PC-9 (cell line): ENCODE measurements at places on chromosomes 4 and X.

DNA sequence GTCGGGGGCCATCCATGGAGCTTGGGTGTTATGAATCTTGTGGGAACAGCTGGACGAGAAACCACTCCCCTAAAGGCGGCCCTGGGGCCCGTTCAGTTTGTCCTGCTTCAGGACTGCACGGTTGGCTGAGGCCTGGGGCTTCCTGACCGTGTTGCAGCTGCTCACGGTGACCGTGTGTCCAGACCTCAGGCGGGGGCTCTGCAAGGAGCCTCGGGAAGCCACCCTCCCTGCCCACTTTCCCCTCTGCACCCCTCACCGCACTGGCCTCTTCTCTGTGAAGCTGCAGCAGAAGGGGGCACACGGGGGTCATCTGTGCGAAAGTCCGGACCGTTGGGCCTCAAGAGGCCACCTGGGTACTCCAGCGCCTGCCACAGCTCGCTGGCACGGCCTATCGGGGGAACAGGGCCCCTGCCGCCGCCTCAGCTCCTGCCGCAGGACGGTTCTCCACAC, 29.4 kb downstream of the UVSSA start:
- DNase-seq, result no peak

- no peak for DNase-seq
Observed at GRCh38 chr4:43244688-43245382, 352.3 kb downstream of the GRXCR1 start.

GRCh38 chr4:2696423-2696822, 59.7 kb downstream of the TNIP2 start:
- no peak for DNase-seq

DNA sequence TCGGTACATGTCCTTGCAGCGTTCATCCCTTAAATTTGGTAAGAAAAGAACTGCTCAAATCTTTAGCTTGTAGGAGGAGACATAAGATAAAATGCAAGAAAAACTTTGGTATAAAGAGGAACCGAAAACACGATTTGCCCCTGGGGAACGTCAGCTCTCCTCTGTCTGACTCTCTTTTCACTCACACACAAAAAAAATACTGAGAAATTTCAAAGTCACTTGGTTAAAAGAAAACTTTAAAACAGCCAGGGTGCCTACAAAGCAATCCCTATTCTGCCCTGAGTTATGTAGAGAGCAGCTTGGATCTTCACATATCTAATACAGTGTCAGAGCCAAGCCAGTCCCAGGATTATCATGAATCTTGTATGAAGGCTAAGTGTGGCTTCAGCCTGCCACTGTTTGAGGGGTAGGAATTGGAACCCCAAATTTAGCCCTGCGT, 248.5 kb upstream of the CXXC4 start:
- no peak for DNase-seq

- DNase-seq, result no peak
Observed at GRCh38 chrX:111507933-111508332, 3.5 kb upstream of the SERTM2 start.

DNA sequence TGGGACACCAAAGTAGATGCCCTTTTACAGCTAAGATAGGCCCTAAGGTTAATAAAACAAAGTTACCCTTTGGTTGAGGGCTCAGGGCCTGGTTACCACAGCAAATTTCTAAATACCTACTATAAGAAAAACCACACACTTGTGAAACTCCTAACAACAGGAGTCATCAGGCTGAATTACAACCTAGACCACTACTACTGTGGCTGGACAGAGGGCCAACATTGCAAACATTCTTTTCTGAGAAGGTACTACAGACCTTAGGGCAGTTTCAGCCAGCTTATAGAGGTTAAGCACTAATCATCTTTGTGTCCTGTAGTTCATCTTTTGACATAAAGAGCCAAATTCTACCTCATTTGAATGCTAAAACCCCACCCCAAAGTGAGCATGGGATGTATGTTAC, 504.0 kb downstream of the RAPGEF2 start:
- DNase-seq, result no peak

DNA sequence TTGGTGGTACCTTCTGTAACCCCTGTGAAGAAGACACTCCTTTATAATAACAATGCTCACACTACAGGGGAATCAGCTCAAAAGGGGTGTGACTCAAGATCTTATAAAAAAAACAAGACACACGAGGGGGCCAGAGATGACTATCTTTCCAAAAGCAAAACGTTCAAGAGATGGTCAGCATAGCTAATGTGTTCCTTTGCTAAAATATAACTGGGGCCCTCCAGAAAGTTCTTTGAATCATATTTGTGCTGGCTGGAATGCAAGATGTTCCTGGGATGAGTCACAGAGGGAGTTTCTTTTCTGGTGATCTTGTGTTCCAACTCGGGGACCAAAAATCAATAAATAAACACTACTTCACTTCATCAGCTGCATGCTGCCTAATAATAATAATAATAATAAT, 46.5 kb downstream of the RAI2 start:
- DNase-seq, result no peak

- no peak for DNase-seq
Observed at GRCh38 chr4:40842318-40842717, 92.6 kb downstream of the NSUN7 start.

- no peak for DNase-seq
Observed at GRCh38 chr4:80610845-80611677, 275.5 kb downstream of the CFAP299 start.

- DNase-seq, result no peak
Observed at GRCh38 chr4:165129924-165130323, 17.3 kb upstream of the TMEM192 start.

DNA sequence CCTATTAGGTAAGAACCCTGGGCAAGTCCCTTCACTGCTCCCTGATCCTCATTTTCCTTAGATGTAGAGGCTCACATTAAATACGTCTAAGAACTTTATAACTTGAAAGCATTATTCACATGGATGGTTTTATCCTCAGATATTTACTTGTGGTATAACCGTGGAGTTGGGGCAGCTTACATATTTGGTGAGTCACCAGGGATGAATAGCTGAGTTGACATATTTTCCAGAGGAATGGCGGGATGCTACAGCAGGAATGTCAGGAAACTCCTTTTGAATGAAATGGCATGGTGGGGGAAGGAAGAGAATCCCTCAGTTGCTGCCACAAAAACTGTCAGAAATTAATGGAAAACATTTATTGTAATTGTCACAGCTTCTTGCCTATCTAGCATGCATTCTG, 165.3 kb upstream of the RPS6KA3 start:
- no peak for DNase-seq

DNA sequence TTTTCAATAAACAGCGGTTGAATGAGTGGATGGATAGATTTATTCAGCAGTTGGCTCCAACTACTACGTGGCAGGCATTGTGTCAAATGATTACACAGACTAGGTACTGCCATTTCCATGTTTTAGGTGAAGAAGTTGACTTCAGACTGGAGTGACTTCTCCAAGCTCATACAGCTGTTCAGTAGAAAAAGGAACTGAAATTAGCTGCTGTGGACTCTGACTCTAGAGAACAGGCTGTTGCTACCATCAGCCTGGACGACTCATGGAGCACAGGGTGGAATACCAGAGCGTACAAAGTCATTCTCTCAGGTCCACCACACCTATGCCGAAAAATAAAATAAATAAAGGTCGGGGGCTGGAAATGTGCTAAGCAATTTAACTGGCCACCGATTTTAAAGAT, 45.3 kb downstream of the TENM3 start:
- DNase-seq, result no peak

DNA sequence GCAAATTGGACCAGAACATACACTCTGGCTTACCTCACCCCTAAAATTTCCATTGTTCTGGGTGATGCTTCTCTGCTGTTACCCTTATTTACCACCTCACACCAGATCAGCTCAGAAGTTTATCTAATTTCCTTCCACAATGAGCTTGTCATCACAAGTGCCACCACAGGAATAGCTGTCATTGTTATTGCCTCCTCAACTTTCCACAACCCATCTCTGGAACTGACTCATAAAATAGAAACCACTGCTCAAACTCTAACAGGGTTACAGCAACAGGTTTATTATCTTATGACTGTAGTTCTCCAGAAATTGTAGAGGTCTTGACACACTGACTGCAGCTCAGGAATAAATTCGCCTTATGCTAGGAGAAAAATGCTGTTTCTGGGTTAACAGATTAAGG, 52.7 kb downstream of the ZNF718 start:
- no peak for DNase-seq

GRCh38 chrX:110852180-110852579, 56.6 kb upstream of the CHRDL1 start:
- DNase-seq, result no peak

- peak; percentile 53 for DNase-seq
Observed at GRCh38 chrX:152821145-152821765, 9.3 kb downstream of the CETN2 start.

GRCh38 chr4:134200811-134201215, 776 bp downstream of the PABPC4L start:
- no peak for DNase-seq

DNA sequence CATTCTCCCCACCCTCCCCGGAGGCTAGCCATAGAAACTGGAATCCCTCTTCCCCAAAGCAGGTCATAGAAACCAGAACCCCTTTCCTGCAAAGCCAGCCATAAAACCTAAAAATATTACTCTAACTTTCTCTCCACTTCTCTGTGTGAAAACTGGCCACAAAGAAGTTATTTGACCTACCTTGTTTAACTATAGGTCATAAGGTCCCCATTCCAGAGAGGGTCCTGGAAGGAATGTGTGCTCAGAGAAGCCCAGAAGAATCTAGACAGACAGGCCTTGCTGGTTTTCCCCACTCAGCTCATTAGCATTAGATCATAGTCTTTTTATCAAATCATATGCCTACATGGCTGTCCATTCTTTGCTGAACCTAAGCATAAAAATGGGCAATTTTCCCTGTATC, 52.8 kb upstream of the TEX13A start:
- DNase-seq, result peak; percentile 83
